ENCODE measurements at places on chromosomes 2 and 18.

- DNase-seq, result no peak
These were observed 22.3 kb downstream of the QPCT start for GRCh38 chr2:37366773-37367172.

- DNase-seq, result no peak
These were observed 424.0 kb downstream of the RND3 start for GRCh38 chr2:150063432-150063889.

DNA sequence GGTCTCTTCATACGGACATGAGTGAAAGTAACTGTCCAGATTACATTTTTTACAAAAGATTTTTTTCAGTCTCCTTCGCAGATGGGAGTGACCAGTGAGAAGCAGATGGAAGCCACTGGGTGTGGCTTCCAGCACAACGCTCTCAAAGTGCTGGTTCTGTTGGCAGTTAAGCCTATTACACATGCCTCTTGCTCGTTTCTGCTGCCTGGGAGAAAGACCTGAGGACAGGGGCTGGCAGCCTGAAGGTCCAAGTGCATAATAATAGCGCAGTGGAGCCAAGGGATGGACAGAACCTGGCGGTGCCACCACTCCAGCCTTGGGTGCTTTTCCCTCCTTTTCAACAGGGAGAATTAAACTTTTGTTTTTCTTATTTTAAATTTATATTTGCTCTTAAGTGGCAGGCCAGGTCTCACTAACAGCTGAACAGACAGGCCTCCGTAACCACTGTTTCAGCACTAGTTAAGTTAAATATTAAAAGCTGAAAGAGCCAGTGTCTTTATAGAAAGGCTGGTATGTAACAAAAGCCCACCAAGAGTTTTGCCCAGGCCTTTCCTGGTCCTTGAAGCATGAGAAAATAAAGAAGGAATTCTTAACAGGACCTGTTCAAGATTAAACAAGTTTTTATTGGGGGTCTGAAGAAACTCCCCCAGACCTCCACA lies 1.2 kb upstream of the SKA1 start:
- DNase-seq, result no peak

DNA sequence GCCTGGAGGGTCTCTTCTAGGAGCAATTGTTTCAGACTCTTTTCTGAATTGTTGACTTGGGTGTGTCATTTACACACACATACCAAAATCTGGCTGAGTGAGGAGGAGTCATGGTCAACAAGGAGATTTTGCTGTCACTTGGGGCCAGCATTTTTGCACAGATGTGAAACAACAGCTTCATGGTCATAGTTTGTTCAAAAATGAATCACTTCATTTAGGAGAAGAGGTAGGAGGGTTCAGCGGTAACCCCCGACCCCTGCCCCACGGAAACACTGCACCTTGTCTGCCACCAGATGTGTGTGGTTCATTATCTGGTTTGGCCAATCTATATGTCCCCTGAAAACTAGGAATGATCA lies 42.2 kb downstream of the LBH start:
- no peak for DNase-seq

DNA sequence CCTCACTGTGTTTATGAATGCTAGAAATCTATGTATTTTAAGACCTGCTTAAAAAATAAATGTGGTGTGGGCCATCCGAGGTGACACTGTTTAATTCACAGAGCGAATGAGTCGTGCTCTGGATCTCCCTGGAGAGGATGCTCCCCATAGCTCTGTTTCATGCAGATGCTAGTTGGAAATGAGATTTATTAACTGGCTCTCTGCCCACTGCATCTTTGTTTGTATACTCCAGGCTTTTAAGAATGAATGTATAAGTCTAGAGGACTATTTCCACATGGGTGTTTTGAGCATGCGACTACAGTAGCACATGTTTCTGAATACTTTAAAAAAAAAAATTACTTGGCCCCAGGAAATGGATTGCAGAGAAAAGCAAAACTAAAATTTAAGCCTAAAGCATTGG lies 3.9 kb downstream of the MAPRE2 start:
- DNase-seq, result no peak

- no peak for DNase-seq
These were observed 79.8 kb downstream of the MOGAT1 start for GRCh38 chr2:222751238-222751637.

- no peak for DNase-seq
These were observed 153.2 kb downstream of the WDPCP start for GRCh38 chr2:63435070-63435469.

DNA sequence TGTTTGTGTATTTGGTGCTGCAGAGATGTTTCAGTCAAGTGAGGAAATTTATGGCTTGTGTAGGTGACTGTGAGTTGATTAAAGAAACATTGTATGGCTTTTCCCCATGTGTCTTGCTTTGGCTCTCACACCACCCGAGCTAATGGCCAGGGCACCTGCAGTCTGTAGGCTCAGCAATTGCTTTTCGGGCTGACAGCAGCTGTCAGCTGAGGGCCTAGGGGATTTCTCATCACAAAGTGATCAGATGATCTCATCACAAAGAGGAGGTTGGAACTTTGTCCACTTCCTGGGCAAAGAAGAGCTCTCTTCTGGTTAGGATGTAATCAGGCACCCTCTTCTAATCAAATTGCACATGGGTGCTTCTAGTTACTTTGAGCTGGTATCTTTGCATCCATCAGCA lies 632.2 kb downstream of the SLC4A3 start:
- DNase-seq, result no peak

- no peak for DNase-seq
These were observed 40.1 kb downstream of the ZFP36L2 start for GRCh38 chr2:43186321-43186678.

GRCh38 chr2:46135958-46136357 lies 161.2 kb upstream of the EPAS1 start:
- DNase-seq, result peak; percentile 8

GRCh38 chr2:161265874-161266273 lies 42.4 kb upstream of the PSMD14 start:
- no peak for DNase-seq

DNA sequence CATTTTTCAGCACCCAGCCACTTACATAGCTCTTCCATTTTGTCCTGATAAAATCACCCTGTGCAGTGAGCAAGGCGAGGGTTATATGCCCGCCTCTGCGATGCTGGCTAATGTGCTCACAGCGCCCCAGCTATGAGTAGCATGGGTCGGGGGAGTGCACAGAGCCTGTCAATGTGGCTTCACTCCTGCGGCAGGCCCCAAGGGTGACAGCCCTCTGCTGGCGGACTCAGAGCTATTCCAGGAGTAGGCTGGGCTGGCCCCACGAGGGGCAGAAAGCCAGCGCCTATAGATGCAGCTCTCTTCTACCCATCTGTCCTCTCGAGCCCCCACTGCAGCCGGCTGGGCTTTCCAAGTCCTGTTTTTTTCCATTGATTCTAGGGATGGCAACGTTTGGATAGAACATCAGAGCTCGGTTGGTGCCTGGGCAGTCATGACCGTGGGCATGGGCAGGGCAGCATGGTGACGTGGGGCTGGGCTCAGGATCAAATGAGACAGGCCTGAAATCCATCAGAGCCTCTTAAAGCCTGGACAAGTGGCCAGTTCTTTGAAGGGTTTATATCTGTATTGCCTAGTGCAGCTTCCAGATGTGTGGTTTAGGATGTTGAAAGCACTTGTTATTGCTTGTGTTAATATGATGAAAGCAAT lies 134.7 kb downstream of the MCFD2 start:
- no peak for DNase-seq

DNA sequence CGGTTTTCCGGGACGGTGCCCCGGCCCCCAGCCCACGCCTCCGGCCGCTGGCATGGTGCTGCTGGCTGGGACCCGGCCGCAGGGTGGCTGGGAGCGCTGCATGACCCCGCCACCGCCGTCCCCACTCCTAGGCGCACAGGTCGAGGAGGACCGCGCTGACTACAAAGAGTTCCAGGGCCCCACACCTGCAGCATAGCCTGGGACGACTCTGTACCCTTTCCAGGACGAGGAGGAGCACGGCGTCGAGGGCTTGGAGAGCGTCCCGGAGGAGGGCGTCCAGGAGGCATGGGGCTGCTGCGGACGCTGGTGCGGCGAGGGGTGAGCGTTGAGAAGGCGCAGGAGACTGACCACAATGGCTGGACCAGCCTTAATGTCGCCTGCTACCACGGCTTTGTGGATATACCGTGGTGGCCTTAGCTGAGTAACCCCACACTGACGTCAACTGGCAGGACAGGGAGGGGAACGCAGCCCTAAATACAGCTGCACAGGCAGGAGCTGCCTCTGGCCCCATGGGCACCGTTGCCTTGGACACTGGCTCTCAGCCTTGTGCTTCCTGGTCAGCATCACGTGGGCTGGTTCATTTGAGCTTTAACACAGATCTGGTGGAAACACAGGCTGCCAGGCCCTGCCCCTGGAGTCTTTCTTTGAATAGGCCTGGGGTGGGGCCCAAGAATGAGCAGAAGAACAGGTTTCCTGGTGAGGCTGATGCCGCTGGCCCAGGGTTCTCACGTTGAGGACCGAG lies 40.9 kb upstream of the TRIM43B start:
- DNase-seq, result no peak

DNA sequence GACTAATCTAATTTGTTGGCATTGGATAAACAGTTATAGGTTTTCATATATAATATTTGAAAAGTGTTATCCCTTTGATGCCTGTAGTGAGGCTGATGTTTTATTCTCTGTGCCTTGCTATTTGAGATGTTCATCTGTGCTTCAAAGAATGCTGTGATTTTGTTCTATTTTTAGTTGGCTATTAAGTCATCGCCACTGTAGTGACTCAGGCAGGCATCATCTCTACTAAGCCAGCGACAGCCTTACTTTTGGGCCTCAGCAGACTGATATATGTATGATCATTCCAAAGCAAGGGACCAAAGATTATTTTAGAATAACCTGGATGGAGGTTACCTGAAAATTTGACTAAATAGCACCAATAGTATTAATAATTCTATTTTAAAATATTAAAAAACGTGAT lies 1674.5 kb upstream of the NXPH2 start:
- DNase-seq, result no peak

DNA sequence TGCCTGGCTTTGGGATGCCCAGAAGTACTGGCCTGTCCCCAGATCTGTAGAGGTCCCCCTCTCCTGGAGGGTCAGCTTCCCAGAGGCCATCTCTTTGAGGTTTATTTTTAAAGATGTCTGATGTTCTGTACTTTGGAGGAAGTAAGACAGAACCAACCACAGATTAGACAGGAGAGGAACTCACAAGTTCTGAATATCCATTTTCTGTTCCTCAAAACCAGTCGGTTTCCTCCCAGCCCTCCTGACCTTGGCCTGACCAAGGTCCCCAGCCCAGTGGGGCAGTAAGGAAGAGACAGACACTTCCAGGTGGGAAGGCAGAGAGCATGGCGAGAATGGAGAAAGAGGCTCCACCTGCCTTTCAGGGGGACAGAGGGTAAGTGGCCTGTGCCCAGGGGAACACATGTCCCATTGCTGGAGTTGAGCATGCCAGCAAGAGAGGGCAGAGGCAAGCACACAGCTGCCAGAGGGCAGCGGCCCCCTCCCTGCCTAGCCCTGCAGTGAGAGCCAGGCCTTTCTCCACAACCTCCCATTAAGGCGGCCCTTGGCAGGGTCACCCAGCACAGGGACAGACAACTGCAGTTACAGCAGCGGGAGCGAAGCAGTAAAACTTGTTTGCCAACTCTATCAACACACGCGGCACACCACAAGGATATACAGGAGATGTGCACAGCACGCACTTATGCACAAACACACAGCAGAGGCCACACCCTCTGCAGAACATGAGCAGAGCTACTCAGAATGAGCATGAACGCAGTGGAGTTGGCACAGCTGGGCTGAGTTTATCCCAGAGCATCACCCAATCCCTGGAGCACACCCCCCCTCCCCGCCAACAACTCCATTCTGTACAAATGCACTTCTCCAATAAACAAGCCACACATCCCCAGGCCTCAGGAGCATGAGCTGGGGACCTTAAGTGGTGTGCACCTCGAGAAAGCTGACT lies 18.5 kb upstream of the SEMA4C start:
- DNase-seq, result no peak

DNA sequence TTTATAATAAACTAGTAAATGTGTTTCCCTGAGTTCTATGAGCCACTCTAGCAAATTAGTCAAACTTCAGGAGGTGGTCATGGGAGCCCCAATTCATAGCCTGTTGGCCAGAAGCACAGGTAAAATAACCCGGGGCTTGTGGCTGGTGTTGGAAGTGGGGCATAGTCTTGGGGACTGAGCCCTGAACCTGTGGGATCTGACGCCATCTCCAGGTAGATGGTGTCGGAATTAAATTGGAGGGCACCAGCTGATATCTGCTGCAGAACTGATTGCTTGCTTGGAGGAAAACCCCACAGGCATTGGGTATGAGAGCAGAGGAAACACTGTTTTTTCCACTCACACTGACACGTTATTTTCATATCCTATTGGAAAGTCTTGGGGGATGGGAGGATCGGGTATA lies 14.1 kb downstream of the NMS start:
- no peak for DNase-seq

- DNase-seq, result peak; percentile 19
These were observed 150.6 kb downstream of the RIF1 start for GRCh38 chr2:151560289-151560688.

DNA sequence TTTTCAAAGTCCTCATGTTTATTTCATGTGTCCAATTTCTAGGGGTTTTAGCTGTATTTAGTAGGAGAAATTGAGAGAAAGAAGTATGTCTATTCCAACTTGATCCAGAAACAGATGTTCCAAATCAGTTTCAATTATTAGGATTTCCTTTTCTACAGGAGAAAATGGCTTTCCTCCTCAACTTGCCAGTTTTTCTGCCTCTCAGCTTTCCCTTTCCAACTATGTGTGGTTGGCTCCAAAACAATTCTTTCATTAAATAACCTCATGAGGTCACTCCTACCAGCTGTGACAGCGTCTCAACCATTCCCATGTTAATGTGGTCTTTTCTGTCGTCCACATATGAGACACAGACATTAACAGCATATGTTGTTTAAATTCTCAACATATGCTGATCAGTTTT lies 13.1 kb downstream of the XIRP2 start:
- no peak for DNase-seq

- no peak for DNase-seq
These were observed 59.6 kb downstream of the FASTKD2 start for GRCh38 chr2:206824993-206825392.

DNA sequence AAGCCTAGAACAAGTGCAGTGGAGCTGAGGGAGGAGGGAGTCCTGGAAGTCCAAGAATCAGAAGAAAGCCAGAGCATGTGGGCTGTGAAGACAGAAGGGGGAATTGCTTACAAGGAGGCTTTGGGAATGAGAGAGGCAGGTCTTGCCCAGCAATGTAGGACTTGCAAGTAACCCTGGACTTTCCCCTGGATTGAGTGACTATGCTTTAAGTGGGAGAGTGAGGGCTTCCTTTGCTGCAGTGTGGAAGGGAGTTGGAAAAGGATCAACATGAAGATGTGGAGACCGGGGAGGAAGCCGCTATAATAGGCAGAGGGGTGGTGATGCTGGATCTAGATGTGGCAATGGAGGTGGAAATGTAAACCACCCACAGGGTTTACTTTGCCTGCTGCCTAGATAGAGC lies 13.8 kb upstream of the SCYGR1 start:
- DNase-seq, result no peak

DNA sequence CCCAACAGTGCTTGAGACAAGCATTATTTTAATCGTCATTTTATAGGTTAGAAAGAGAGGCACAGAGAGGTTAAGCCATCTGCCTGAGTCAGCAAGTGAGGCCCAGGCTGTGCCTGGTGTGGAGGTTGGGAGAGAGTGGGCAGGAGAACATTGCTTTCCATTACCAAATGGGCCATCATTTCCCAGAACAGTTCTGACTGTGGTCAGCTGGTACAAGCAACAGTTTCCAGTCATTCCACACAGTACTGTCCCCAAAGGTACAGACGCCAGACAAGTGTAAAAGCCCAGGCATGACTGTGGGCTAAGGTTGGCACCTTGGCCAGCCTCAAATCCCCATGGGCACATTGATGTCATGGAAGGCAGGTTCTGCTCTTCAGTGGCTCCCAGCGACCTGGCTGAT lies 98.2 kb upstream of the LCLAT1 start:
- no peak for DNase-seq

- no peak for DNase-seq
These were observed 134.4 kb upstream of the LTBP1 start for GRCh38 chr2:32812316-32812715.
